GM23248 (cell line): ENCODE measurements at places on chromosomes 5 and 9.

- DNase-seq = no peak
Observed at GRCh38 chr5:132271251-132272246, 14.1 kb downstream of the PDLIM4 start.

DNA sequence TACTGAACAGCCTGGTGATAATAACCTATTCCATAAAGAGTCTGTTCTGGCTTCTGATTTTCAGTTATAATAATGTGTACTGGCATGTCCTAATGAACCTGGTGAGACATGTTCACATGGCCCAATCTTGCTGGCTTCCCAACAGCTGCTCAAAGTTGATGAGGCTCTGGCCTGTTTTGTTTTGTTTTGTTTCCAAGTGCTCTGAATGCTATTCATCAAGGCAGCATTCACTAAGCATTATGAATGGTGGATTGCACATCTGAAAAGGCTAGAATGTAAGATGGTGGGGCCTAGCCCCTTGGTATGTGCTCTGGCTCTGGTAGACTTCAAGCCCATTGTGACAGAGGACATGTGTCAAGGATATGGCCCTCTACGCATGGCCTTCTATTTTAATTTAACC is 388.5 kb downstream of the PSAT1 start:
- no peak for DNase-seq

- no peak for DNase-seq
Observed at GRCh38 chr5:102049517-102049916, 246.6 kb downstream of the SLCO4C1 start.

DNA sequence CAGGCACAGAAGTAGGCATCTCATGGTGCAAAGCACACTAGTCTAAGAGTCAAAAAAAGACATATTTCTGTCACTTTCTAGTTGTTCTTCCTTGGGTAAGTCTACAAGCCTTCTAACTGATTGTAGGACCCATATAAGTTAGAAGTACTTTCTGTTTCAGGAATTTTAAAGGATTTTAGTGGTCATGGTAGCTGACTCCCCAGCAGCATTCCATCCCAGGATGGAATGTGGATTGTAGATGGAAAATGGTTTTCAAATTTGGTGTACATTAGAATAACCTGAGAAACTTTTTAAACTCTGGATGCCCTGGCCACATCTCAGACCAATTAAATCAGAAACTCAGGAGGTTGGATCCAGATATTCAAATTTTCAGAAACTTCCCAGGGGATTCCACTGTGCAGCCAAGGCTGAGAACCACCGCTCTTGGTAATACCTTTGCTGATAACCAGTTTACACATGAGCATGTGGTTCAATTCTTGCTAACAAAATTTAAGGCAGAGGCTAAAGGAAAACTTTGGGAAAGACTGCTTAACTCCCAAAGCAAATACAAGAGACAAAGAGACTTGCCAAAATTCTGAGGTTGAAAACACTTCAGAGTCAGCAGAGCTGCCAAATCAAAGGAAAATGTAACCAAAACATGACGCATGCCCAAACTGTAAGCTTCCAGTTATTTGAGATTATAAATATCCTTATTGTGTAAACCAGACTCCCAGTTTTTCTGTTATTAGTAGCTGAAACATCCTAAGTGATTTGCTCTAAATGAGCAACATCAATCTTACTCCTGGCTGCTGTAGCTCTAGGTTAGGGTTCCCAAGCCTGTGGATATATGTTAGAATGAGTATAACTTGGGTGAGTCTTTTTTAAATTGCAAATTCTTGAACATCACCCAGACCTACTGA is 145.4 kb upstream of the MTAP start:
- DNase-seq = peak; percentile 90

- DNase-seq = no peak
Observed at GRCh38 chr9:137035507-137035834, 3.6 kb upstream of the FUT7 start.

GRCh38 chr9:123339666-123340510 is 16.1 kb upstream of the CRB2 start:
- no peak for DNase-seq

- no peak for DNase-seq
Observed at GRCh38 chr5:56606192-56606591, 209.2 kb upstream of the MAP3K1 start.

GRCh38 chr5:176825234-176825633 is 14.9 kb downstream of the UNC5A start:
- no peak for DNase-seq

DNA sequence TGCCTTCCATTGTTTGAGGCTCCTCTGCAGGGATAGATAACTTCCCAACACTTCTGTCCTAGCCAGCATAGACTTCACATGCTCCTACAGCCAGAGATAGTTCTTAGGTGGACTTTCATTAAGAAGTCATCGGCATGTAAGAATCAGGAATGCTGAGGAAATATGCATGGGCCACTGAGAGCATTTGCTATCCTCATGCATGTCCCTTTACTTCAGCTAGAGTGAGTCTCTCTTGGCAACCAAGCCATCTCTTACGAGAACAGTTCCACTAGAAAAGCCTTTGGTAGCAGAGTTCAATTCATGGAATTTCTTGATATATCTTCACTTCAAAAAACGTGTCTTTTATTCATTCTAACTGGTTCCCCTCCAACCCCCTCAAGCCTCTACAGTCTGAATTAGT is 202.4 kb downstream of the SMARCA2 start:
- DNase-seq = no peak

DNA sequence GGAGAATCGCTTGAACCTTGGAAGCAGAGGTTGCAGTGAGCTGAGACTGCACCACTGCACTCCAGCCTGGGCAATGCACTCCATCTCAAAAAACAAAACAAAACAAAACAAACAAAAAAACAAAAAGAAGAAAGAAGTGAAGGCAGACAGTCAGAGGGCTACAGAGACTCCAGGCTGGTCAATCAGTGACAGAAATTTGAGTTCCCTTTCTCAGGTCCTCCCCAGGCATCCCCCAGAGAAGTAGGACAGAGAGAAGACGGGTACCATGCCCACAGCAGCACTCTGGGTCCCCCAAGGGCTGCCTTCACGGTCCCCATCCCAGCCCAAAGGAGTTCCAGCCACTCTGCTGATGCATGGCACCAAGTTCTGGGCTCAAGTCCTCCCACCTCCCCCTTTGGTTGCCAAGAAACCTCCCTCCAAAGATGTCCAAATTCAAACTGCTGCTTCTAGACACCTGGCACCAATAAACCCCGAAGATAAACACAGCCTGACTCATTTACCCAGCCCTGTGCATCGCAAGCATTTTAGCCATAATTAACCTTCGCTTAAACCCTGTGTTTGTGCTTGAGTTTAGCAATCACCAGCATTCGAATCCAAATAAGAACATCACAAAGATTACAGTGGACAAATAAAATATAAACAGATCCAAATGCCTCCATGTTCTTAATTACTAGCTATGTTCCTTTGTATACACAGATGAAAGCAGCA is 24.0 kb downstream of the SEMA4D start:
- peak; percentile 51 for DNase-seq

GRCh38 chr5:171623551-171624097 is 162.0 kb upstream of the SMIM23 start:
- DNase-seq = no peak

DNA sequence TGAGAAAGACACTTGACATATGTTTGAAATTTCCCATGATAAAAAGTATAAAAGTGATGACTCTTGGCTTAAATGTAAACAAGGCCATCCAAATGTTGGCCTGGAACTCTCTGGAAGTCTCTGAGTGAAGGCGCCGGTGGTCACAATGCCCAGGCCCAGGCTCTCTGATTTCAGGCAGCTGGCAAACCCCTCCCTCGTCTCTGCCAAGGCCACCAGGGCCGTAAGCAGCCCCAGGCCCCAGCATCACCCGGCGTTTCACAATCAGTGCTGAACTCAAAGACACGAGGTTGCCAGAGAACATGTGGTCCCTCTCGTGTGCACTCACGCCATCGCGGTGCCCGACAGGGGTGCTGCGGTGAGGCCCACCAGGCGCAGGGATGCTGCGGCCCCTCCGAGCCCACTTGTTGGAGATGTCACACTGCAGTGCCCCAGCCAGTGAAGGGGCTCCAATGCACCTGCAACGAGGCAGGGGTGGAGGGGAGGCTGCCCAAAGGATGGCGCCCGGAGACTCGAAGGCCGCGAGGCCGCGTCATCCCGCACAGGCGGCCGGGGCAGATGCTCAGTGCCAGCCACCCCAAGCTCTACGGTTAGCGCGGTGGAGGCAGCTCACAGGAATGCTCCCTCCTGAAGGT is 15.0 kb downstream of the LPCAT1 start:
- no peak for DNase-seq

DNA sequence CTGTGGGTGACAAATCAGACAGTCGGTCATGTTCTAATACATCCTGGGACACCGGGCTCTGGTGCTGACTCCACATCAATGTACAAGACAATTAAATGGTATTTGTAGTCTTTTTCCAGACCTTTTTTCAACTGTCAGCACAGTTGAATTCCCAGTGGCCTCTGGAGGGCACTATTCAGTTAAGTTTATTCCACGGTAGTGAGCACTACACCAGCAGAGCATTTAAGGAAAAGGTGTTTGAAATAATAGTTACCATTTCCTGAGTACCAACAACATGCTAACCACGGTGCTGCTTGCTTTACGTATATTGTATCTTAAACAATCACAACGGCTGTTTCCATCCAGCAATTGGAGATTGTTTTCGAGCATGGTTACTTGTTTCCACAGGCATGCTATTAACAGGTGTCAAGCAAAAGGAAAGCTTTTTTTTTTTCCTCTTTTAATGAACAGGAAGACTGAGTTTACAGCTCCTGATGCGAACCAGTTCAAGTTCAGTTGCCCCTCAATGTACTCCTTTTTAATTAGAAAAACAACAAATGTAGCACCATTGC is 186.7 kb downstream of the PDZD2 start:
- DNase-seq = peak; percentile 78

GRCh38 chr9:104572612-104573011 is 3.6 kb downstream of the OR13C8 start:
- no peak for DNase-seq

GRCh38 chr9:115398313-115398650 is 280.3 kb upstream of the TNC start:
- no peak for DNase-seq
